ENCODE measurements at places on chromosomes 4 and X.

GRCh38 chr4:67365661-67366245 lies 179.6 kb downstream of the CENPC start:
- no peak for DNase-seq

DNA sequence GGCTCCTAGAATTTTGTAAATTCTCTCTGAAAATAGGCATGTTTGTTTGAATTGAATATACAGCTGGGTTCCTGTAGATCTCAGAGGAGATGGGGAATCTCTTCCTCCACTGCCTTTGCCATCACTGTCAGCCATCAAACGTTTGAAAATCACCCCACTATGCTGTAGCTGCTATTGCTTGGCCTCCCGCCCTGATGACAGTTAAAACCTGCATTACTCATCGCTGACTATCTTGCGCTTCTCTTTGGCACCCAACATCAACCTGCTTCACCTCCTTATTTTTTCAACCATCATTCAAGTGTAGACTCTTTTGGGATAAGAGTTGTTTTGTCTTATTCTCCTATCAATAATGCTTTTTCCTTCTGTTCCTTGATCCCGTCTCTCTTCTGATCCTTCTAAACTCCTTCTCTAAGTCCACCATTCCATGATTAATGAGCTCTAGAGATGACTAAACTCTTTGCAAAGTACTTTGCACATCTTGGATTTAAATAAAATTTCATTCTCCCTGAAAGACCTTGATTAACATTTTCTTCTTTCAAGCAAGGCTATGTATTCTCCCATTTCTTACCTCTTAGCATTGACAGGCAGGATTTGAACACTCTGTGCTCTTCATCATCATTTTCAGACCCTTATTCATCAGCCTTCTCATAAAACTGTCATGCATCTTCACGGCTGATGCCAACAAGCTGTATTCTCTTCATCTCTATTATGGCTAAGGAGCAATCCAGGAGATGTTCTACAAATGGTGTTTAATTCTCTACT lies 133.0 kb downstream of the SNCA start:
- DNase-seq: no peak

DNA sequence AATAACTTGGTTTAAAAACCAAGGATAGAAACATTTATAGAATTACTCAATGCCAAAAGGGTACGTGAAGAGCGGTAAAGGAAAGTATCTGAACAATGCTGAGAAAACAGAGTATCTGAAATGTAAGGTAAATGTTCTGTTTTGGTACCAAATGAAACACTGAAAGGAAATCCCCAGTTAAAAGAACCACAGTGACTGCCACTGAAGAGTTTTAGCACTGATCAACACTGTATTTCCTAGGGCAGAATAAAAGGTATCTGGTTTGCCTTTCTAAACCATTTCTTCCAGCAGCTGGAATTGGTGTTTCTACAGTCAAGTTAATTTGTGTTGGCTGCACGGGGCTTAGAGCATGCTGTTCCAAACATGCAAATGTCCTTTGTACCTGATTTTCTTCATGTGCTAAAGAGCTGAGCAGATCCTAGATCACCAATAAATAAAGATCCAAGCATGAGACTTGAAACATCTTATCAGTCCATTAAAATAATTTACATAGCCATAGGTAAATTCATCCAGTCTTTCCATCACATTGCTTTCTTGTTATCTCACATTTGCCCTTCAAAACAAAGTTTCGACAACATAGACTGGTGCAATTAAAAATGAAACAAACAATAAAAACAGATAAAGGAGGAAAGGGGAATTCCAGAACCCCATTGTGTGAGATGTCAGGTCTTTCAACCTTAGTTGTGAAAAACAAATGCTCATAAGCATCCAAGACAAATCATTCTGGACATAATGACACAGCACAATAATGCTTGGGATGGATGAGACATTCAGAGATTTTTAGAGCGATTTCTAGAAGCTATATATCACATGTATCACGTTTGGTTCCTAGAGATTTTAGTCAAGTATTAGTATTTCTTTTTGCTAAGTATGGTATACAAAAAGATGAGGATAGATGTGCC lies 38.6 kb downstream of the MFAP3L start:
- no peak for DNase-seq

GRCh38 chrX:17876135-17876534 lies 15.0 kb upstream of the RAI2 start:
- DNase-seq: no peak

GRCh38 chrX:25144043-25144940 lies 128.5 kb upstream of the ARX start:
- DNase-seq: peak; percentile 76

DNA sequence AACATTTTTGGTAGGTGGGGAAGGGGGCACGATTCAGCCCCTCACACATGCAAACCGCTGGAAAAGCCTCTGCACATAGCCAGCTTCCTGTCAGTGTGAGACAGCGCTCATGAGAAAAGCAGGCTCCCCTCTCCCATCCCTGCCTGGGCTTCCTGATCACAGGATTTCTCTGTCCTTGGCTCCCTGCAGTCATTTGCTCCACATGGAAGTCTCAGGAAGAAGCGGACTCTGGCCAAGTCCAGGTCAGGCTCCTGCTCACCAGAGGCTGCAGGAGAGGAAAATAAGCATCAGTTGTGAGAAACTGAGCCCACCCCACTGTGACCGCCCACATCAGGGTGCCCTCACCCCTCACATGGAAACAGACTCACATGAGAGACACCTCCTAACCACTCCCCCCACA lies 664.3 kb upstream of the TENM3 start:
- no peak for DNase-seq

DNA sequence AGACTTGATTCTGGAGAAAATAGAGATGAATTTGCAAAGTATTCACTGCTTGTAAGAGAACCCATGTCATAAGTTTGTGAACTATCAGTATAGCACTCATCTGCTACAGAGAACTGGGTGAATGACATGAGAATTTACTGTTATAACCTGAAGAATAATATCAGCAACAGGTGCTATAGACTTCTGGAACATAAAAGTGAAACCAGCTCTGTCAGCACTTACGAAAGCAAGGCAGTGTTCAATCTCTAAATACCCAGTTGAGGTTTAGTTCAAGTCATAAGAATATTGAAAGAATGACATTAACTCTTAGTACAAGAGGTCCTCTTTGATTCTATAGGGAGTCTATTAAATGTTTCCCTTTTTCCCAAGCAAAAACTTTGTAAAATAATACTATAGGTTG lies 232.9 kb upstream of the ANKRD50 start:
- DNase-seq: no peak

DNA sequence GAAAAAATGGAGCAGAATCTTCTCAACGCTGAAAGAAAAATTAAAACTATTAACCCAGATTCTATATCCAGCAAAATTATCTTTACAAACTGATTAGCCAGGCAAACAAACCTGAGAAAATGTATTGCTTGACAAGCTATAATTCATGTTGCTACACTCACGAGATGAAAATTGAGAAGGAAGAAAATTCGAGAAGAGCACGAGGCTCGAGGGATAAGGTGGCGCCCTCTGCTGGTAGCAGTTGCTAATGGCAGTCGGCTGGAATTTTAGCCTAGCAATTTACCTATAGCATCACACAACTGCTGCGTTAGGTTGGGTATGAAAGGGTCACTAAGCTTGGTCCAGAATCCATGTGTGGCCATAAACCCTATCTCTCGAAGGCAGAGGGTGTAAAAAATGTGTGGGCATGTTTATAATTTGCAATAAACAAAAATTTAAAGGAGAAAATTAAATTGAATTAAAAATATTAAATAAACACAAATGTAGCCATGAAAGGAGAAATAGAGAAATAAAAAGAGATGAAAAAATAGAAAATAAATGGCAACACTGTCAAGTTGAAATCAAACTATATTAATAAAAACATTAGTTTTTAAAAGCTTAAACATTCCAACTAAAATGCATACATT lies 126.6 kb downstream of the PPP4R3C start:
- no peak for DNase-seq

- no peak for DNase-seq
Observed at GRCh38 chr4:124480061-124480460, 232.5 kb downstream of the ANKRD50 start.

DNA sequence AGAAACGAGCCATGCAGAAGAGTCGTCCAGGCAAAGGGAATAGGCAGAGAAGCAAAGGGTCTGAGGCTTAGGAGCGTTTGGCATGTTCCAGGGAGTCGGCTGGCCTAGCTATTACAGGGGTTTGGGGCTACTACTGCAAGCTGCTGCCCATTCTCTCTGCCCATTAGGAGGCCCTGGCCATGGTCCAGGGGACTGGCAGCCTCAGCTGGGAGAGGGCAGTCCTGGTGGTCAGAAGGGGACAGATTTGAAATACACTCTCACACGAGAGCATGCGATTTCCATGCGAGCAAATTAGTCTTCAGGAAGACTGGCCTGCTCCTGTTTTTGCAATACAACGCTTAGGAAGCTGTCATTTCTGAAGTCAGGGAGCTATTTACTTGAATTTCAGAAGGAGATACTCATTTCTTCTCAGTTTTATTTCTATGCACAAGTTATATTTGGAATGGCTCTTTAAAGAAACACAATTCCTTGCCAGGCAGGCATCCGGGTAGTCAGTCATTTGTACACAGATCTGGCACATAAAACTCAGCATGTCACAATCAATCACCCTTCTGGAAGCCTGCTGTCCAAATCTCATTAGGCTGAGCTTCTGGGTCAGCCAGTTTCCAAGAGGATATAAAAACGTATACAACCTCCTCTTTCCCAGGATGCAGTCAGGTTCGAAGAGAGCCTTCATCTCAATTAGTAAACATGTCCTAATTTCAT lies 27.0 kb downstream of the PROM1 start:
- no peak for DNase-seq

DNA sequence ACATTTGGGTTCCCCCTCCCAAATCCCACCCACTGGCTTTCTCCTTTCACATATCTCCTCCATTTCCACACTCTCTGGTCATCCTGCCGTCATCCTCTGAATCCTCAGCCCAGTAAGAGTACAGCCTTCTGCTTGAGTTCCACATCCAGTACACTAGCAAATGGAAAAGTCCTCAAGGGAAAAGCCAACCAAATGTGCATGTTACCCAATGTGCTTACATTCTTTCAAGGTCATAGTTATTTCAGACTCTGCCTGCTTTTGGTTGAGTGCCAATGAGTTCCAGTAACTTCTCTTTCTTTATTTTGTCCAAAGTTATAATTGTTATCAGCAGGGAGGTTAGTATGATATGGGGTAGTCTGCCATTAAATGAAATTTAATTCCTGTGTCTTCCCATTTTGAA lies 78.1 kb downstream of the SRPX start:
- no peak for DNase-seq

DNA sequence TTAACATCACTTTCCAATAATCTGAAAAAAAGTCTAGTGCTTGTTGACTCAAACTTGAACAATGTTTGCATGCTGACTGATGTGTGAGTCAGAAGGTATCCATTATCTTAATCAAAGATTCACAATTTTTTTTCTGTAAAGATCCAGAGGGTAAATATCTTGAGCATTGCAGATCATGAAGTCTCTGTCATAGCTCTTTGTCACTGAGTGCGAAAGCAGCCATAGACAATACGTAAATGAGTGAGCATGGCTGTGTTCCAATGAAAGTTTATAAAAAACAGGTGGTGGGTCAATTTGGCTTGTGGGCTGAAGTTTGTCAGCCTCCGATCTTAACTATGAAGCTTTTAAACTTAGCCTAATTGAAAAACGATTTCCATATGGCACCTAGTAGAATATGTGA lies 37.7 kb downstream of the NHS start:
- DNase-seq: no peak

- no peak for DNase-seq
Observed at GRCh38 chr4:4647041-4647440, 105.2 kb upstream of the STX18 start.

GRCh38 chr4:8284391-8284790 lies 14.8 kb downstream of the HTRA3 start:
- no peak for DNase-seq

DNA sequence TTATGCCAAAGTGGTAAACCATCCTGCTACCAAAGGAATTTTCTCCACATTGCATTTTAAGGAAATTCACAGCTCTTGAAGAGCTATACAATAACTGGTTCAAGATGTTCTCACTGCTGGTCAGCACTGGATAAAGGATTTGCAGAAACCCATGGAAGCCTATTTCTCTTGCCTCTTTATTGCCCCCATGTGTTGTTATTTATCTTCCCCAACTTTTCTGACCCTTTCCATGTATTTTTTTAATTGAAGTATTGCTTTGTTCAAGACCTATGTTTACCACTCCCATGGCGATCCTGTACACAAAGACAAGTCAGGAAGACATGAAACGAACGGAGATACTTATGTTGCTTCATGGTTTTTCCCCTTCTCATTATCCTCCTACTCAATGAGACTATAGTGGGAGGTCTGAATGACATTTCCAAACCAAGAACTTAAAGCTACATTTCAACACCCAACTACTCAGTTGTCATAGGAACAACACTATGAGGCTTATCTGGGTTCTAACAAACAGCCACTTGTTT lies 566.4 kb upstream of the DIPK2B start:
- no peak for DNase-seq

GRCh38 chr4:2417765-2418649 lies at the start of gene ZFYVE28:
ZFYVE28 (minus strand) TSS chr4:2418645; CDS start chr4:2418323, 322 bp downstream.
- DNase-seq: peak; percentile 49

- no peak for DNase-seq
Observed at GRCh38 chr4:94436512-94436911, 15.2 kb upstream of the PDLIM5 start.

DNA sequence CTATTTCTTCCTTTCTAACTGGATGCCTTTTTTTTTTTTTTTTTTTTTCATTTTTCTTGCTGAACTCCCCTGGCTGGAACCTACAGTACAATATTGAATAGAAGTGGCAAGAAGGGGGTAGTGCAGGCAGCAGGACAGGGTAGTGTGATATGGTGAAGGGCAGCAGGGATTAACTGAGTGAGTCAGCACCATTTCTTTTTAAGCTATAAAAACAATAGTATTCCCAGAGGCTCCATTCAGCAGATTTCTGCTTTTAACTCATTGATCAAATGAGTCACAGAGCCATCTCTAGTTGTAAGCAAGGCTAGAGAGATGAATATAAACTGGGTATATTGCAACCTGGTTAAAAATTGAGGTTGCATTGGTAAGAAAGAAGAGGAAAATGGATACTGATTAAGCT lies 53.6 kb upstream of the SETD7 start:
- DNase-seq: no peak

DNA sequence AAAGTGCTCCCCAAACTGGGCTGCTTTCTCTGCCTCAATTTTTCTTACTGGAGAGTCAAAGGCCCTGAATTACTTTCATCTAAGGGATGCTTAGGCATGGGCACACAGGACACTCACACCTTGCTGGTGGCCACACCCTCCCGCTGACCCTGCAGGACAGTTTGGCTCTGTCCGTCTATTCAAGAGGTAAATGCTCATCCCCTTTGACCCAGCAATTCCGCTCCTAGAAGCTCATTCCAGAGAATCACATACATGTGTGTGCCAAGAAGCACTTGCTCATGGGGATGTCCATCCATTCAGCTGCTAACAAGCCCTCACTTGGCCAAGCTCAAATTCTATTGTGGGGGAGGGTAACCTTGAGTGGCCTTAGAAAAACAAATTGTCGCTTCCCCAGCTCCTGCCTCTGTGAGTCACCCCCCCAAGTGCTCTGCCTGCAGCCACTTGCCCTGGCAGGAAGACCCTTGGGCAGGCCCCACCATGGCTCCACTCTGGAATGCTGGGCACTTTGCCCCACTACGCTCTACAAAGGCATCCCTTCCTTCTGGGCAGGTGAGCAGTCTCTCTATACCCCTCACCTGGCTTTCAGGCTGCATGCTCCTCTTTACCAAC lies 54.5 kb downstream of the HTRA3 start:
- no peak for DNase-seq

- DNase-seq: no peak
Observed at GRCh38 chrX:109914114-109914849, 88.6 kb upstream of the TMEM164 start.

- DNase-seq: no peak
Observed at GRCh38 chrX:12441381-12442128, 303.3 kb downstream of the FRMPD4 start.

All from left colon (tissue), 2 donors.